ENCODE measurements at places on chromosomes 11 and 22. TPM values are rescaled to one million over a fixed set of nuclear protein-coding genes. Genes with fewer than 3 reads are reported as not detected.

- DNase-seq: no peak
- no peak overlapping the region for H3K4me3 ChIP-seq
- no peaks in the 10 kb centered on the region for H3K27me3 ChIP-seq
- no peaks in the 10 kb centered on the region for H3K4me1 ChIP-seq
- no peak overlapping the region for H3K27ac ChIP-seq
These were observed 1.1 kb upstream of the TMA7B start for GRCh38 chr22:39958949-39959639.

- H3K36me3 ChIP-seq: no peaks in the 10 kb centered on the region
- no peak for DNase-seq
- no peak overlapping the region for H3K4me3 ChIP-seq
- H3K27ac ChIP-seq: no peak overlapping the region
These were observed 172.1 kb downstream of the DYNC2H1 start for GRCh38 chr11:103281301-103281700.

DNA sequence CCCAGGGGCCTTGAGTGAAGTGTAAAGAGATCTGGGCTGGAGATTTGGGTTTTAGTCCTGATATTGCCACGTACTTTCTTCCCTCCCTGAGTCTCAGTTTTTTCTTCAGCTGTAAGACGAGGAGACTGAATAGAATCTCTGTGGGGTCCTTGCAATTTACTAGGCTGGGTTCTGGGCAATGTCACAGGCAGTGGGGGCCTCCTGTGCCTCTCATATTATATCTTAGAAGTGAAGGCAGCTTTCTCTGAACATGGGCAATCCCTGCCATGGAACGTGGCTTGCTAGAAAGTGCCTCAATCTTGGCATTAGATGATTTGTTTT is 62.0 kb upstream of the PTPRJ start:
- H3K4me1 ChIP-seq: peaks cover 26% of the 10 kb centered on the region
- no peaks in the 10 kb centered on the region for H3K27me3 ChIP-seq
- no peaks in the 10 kb centered on the region for H3K36me3 ChIP-seq
- H3K4me3 ChIP-seq: peak overlapping the region; percentile 23

- no peaks in the 10 kb centered on the region for H3K36me3 ChIP-seq
- no peaks in the 10 kb centered on the region for H3K27me3 ChIP-seq
- H3K27ac ChIP-seq: peak overlapping the region; percentile 33
- H3K4me1 ChIP-seq: peaks cover 33% of the 10 kb centered on the region
These were observed 136.2 kb downstream of the ELP4 start for GRCh38 chr11:31645747-31646146.

GRCh38 chr22:27720860-27721259 is 80.7 kb downstream of the MN1 start:
- peaks cover 12% of the 10 kb centered on the region for H3K4me1 ChIP-seq
- DNase-seq: no peak
- no peaks in the 10 kb centered on the region for H3K27me3 ChIP-seq
- H3K4me3 ChIP-seq: no peak overlapping the region
- H3K36me3 ChIP-seq: no peaks in the 10 kb centered on the region

DNA sequence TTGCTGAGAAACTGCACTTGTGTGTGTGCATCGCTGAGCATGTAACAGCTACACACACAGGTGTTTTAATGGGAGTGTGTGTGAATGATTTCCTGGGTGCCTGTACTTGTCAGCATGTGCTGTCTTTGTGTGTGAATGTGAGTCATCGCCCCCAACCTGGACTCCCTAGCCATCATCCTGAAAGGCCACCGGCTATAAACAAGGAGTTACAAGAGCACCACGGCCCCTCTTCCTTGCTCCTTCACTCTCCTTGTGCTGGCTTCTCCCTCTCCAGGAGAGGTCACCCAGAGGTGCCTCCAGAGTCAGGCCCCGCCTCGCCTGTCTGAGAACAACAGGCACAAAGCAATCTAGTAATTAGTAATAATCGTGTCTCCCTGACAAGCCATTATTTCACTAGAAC is 419.2 kb downstream of the BUD13 start:
- H3K4me1 ChIP-seq: no peaks in the 10 kb centered on the region
- no peak for DNase-seq
- H3K36me3 ChIP-seq: no peaks in the 10 kb centered on the region
- no peak overlapping the region for H3K4me3 ChIP-seq
- no peaks in the 10 kb centered on the region for H3K27me3 ChIP-seq
- H3K27ac ChIP-seq: no peak overlapping the region

DNA sequence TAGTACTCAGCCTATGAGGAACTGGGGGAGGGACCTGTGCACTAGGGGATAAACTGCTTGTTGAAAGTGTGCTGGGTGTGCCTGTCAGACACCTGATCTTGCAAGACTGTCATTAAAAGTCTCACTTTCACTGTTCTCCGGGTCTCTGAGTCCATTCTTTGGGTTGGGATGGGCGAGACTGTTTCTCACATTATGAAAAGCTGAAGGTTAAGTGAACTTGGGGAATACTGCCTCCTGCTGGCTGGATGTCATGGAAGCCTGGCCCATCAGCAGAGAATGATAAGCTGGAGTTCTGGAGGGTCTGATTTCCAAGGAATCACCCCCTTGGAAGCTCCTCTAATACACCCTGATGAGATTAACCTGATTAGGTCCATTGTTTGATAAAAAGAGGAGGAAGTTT is 9.0 kb upstream of the VPREB1 start:
- no peaks in the 10 kb centered on the region for H3K36me3 ChIP-seq

Gene CASP5
- polyA plus RNA-seq: 31.8 TPM

Gene VSIG10L2
- not detected for polyA plus RNA-seq

Gene OR8A1
- not detected for polyA plus RNA-seq

Data from sigmoid colon (tissue), 7 donors.